ENCODE measurements at places on chromosomes 2 and 18.

- no peak for DNase-seq
These were observed 403.2 kb upstream of the CDH19 start for GRCh38 chr18:67007085-67007484.

DNA sequence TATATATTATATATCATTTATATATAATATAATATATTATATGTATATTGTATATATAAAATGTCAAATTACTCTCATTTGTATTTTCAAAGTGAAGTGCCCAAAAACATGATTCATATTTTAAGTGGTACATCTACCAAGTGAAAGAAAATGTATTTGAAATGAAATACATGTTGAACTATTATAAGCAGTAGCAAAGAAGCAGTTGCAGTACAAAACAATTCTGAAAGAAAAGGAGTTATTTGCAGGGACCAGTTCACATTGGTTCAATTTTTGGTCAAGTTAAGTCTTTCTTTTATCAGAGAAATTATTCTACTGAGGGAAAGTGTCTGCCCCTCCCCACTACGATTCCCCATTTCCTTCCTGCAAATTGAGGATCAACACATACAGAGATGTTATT, 51.9 kb downstream of the APLF start:
- no peak for DNase-seq

DNA sequence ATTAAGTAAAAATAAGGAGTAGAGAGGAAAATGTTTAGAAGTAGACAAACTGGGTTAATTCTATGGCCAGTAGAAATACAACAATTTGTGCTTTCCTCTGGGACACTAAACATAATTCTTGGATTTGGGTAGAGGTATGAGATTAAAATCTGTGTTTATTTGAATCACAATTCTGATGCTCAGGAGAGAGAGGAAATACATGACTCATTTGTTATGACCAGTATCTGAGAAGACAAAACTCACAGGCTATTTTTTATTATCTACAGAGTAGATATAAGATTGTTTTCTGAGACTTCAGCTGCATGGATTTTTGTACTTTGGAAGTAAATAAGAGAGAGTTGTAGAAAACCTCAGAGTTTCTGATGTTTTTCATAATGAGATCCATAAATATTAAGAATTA, 315.7 kb upstream of the CWC22 start:
- no peak for DNase-seq

DNA sequence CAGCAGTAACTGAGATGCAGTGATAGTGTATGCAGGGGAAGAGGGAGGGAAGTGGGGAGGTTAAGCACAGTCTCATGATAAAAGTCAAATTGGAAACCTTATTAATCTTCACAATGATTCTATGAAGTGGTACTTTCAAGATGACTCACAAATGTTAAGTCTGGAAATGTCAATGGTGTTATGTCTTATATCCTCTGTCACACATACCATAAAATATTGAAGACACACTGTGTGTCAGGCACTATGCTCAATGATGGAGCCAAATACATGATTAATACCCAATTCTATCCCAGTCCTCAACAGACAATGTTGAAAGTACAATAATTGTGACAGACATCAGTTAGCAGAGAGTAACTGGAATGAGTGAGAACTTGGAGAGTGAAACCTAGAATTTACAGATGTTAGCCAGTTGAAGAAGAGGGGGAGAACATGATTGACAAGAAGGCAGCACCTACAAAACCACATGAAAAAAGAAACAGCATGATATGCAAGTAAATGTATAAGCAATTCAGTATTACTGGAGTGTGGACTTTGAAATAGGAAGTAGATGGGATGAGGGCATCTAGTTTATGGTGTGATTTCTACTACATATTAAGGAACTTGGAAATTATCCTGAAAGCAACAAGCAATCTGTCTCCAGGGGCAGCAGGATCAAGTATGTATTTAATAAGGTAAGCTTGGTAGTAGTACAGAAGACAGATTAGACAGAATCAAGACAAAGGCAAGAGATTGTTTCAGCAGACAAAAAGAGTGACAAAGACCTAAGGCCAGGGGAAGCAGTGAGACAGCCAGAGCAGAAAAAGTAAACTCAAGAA, 107.6 kb downstream of the STRN start:
- no peak for DNase-seq

- no peak for DNase-seq
These were observed 175.5 kb downstream of the CAMKMT start for GRCh38 chr2:44537264-44537663.

GRCh38 chr2:23583467-23583866, 198.5 kb downstream of the KLHL29 start:
- DNase-seq: no peak

All from CD4-positive, alpha-beta T cell treated with Interleukin-2 at 100 ng/mL for 4 hours (primary cell).